AG04450 (cell line): ENCODE measurements at places on chromosomes 4 and X. TPM values are rescaled to one million over a fixed set of nuclear protein-coding genes. Genes with fewer than 3 reads are reported as not detected.

Gene RNF150
- polyA plus RNA-seq: 9.8 and 10.3 TPM in 2 replicates

Gene SEPTIN11
- 598 and 728 TPM in 2 replicates for polyA plus RNA-seq

Gene CNGA2
- not detected in 2 replicates for polyA plus RNA-seq

Gene GAGE2A
- polyA plus RNA-seq: not detected in 2 replicates

Gene DKK2
- polyA plus RNA-seq: 0.74 and 0.83 TPM in 2 replicates

DNA sequence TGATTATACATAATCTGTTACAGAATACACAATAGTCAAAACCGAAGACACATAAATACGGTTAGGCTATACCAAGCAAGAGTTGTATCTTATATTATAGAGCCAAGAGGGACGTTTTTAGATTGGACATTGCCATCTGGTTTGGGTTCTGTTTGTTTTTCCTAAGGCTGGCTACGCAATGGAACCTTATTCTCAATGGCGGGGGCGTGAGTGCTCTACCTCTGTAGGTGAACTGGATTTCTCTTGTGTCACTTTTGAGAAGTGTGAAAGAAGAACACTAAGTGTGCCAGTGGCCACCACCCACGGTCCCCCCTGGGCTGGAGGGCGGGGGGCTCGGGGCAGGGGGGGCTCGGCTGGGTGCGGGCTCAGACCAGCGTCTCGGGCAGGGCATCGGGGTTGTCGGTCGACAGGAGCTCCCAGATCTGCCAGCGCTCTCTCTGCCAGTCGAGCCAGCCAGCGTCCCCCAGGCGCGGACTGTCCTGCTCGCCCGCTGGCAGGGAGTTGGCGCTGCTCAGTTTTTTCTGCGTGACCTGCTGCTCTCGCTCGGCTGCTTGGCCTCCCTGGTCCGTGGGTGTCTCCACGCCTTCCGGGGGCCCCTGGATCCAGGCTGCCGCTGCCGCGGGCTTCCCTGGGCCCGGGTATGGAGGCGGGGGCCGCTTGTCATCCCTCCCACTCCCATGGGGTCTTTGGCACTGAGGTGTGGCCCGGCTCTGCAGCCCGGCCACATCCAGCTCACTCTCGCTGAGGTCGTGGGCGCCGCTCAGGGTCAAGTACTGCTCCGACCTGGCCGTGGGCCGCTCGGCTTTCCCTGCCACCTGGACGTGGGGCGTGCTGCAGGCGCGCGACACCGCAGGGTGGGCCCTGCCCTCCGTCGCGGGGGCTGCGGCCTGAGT, 27.6 kb downstream of the HCCS start:
- DNase-seq: no peak

GRCh38 chr4:66489783-66490452, 819.6 kb upstream of the EPHA5 start:
- DNase-seq: no peak

DNA sequence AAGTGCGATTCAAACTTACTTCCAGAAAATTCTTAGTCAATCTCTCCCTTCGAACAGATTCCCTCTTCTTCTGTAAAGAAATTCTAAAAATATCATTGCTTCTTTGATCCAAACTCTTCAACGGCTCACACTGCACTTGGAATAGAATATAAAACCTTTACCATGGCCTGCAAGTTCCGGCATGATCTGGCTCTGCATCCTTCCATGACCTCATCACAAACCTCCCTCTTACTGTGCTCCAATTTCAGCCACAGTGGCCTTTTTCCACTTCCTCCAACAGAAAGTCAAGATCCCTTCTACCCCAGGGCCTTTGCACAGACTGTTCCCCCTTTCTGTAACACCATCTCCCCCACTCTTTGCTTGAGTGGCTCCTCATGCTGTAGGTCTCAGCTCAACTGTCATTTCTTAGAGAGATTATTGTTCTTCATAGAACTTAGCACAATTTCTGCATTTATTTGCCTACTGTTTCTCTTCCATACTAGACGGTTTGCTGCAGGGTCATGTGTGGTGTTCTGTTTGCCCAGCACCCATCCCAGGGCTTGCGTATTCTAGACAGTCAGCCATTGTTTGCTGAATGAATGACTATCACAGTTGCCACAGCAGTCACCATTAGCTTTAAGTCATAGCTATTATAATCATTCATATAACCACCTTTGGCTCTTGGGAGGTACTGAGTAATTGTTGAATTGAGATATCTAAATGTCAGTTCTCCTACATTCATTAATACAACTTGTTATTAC, 1.9 kb upstream of the STOX2 start:
- DNase-seq: no peak

- DNase-seq: peak; percentile 43
Observed at GRCh38 chr4:88706574-88706973, 8.9 kb upstream of the NAP1L5 start.

DNA sequence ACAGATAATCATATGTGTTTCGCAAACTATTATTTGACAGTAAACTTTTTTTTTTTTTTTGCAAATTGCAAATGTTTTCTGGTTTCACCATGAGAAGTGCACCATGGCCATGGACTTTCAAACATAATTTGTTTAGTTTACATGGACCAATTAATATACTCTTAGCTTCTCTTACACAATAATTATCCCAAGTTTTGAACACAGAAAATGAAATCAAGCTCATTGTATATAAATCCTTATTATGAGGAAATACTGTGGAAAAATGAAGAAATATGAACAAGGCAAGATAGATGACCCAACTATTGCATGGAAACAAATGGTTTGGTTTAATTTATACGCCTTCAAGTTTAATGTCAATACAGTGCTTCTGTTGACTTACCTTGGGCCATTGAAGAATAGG, 3.9 kb downstream of the FGF5 start:
- DNase-seq: no peak

DNA sequence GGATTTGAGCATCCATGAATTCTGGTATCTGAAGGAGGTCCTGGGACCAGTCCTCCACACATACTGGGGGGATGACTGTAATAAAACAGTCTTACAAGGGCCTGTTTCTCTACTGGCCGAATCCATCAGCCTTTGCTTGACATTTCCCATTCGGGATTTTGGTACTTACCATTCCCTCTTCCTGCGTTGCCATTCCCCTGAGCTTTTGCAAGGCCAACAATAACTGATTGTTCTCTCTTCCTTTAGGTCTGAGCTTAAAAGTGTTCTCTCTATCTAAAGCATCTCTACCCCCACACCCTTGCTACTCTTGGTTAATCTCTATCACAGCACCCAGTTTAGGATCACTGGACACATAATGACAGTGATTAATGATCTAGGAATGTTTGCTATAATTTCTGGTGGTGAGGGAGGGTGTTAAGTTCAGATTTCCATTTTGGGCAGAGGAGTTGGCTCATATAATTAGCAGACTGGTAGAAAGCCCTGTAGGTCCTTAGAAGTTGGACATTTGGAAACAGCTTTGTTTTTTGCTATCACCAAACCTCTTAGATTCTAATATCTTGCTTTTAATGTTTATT, 29.4 kb downstream of the TMA16 start:
- no peak for DNase-seq

GRCh38 chrX:93229036-93229435, 444.3 kb downstream of the NAP1L3 start:
- no peak for DNase-seq

DNA sequence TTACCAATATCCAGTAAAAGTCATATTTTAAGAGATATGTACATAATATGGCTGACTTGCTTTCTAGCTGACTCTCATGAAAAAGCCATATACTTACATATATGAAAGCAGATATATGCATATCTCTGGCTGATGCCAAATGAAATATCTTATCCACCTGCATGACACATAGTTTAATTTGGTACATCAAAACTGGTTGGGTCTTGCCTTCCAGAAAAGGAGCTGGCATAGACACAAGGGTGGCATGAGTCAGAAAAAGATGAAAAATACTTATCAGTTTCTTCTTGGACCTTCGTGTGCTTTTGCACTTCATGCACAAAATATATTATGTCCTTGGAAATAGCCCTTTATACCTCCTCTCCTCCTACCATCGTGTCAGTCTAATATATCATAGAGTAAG, 32.1 kb downstream of the TIGD4 start:
- no peak for DNase-seq

DNA sequence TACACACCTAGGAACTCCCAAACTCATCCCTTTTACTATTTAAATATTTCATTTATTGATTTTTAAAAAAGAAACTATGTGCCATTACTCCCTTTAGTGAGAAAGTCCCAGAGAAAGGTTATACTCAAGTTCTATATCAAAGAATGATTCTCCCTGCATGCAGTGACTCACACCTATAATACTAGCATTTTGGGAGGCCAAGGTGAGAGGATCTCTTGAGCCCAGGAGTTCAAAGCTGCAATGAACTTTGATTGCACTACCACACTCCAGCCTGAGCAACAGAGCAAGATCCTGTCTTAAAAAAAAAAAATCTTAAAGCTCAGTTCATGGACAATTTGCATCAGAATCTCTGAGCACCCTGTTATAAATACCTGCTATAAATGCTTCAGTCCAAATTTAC, 9.2 kb upstream of the RBPJ start:
- DNase-seq: no peak

- DNase-seq: no peak
Observed at GRCh38 chrX:24479924-24480323, 14.8 kb downstream of the PDK3 start.
